ENCODE measurements at places on chromosomes 7 and 10.

DNA sequence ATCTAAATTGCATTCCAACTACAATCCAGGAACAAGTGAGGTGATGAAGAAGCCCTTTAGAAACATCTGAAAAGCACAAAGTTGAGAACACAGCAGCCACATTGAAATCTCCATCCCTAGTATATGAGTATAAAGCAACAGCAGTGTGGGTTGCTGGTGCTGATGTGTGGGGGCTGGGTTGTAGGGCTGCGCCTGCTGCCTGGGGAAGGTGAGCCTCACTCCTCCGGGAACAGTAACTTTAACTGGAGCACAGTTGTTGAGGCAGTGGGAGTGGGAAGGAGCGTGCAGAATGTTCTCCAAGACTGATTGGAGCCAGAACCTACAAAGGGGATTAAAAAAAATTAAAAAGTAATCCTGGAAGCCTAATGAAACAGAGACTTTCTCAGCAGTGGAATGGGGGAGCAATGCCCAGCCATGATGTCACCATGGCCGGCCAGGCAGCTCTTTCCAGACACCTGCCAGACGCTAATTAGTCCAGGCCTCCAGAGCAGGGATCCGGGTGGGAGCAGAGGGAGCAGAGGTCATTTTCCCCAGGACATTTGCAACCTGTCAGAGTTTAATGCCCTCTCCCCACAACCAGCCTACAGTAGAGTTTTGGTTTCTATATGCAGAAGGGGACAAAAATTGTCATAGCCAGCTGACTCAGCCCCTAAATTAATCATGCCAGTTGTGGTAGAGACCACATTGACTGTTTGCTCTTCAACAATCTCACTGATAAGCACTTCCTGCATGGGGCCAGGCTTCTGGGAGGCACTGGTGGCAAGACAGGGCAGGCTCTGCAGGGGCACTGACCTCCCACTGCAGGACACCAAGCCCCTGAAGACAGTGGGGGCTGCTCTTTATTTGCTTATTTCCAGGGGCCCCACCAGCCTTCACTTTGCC is 133.0 kb upstream of the ZNF32 start:
- DNase-seq: peak; percentile 87

DNA sequence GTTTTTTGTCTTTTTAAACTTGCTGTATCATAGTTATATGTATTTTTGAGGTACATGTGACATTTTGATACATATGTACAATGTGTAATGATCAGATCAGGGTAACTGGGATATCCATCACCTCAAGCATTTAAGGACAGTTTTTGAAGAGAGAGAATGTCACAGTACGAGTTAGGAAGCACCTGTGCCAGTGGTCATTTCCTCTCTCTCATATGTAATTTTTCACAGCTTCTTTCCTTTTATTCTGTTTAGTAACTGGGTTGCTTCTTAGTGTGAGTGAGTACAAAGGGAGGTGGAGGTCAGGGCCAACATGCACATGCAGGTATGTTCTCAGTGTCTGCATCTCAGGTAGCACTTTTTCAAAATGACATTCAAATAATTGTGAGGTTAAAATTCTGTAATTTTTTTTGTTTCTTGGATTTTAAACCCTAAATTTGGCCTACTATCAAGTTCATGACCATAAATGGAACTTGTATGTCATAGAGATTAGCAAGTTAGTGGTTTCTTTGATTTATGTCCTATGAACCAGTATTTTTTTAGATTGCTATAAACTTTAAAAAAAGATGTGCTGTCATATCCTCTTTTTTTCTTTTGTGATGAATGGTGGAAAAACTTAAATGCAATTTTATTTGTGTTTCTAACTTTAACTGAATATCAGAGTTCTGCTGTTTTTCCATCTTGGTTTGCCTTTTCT is 42.7 kb downstream of the SNX10 start:
- no peak for DNase-seq

DNA sequence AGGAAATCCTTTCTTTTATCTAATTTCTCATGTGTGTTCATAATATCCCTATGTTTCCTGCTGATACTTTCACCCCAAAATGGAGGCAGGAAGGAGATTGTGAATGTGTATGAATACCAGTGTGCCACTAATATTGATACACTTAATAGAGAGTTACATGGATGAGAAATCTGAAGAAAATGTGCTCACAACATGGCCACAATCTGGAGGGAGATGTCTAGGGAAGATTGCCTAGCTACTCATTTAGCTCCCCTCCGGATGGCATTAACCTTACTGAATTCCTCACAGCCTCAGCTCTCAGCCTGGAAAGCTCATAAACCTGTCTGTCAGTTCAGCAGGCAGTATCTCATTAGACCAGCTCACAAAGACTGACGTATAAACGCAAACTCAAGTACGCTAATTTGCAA is 23.4 kb upstream of the DMTF1 start:
- DNase-seq: no peak

DNA sequence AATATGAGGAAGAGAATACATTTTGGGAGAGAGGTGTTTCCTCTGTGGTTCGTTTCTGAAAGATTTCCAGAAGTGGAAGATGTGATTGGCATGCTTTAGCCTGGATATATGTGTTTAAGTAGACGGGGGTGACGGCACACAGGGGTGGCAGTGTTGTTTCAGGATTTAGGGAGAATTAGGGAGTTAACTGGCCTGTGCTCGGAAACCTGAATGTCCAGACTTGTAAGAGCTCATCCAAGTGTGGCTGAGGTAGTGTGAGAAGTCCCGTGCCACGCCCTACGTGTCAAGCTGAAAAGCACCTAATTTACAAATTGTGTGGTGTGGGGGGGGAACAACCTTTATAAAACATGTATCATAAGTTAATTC is 1.1 kb downstream of the RALA start:
- peak; percentile 27 for DNase-seq

DNA sequence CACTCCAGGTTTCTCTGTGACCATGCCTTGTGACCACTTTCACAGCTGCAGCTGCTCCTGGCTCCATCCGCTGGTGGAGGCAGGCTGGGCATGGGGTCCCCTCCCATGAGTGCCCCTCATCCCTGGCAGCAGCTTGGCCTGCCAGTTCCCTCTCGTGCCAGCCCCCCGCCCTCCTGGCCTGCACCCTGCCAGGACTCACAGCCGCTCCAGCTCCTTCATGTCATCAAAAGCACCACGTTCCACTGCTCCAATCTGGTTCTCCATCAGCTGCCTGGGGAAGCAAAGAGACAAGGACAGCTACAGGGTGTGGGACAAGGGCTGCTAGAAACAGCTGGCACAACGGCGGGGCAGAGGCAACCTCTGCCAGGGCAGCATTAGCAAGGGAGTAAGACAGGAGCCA is 22.6 kb downstream of the SLIT1 start:
- DNase-seq: no peak

GRCh38 chr7:121515229-121515628 is 119.1 kb upstream of the FAM3C start:
- DNase-seq: no peak

DNA sequence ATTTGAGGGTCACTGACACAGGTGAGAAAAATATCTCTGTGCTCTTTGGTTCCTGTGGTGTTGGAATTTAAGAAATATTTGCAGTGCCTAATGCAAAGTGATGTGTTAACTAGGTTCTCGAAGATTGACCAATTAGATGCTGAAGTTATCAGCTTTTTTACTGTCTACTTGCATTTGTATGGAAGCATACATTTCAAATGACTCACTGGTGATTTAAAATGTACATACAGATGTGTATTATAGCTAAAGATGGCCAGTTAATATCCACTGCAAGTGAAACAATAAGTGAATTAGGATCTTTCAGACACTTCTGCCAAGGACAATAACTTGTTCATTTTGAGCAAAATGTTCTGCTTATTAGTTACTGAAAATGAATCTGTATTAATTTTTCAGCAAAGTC is 205.0 kb downstream of the FANK1 start:
- DNase-seq: no peak

DNA sequence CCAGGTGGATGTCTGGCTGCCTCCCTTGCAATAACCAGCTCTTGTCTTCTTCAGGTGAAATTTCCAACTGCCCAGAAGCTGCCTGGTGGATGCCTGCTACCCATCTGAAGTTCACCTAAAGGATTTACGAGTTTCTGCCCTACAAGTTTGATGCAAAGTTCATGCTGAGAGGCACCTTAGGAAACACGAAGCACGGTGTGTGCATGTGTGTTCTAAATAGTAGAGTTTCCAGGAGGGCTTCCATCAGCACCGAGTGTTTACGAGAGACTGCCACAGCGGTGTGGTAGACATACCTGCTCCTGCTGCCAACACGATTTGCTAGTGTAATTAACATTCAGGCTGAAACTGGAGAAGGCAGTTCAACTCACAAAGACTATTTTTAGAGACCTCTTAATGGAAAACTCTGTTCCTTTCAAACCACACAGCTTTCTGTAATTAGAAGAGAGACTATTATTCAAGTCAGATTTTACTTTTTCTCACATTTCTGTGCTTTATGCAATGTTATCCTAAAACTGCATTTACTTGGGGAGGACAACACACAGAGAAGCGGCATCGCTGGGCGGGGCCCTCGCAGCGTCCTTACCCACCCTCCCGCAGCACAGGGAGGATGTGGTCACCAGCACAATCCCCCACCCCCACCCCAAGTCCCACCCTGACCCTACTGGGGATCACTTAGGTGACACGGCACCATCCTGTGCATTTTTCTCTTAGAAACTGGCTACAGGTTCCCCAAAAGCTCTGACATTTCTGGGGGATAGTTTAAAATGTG is 15.5 kb upstream of the CPXM2 start:
- no peak for DNase-seq

DNA sequence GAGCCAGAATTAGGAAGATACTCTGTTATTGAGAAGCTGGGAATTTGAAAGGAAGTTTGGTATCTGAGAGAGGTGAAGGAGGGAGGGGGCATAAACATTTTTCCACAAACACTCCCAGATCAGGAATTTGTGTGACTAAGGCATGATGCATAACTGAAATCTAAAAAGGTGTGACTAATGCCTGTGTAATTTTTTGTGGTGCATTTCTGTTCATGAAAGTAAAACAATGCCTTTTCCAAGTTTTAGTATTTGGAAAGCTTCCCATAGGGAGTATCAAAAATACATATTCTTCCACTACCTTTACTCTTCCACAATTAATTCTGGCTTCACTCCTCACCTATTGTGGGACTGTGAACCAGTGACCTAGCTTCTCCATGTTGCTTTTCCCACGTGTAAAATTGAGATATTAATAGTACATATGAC is 56.4 kb upstream of the CAV2 start:
- DNase-seq: no peak

GRCh38 chr10:116838143-116838725 is 11.1 kb upstream of the ENO4 start:
- no peak for DNase-seq

- no peak for DNase-seq
These were observed 52.5 kb upstream of the GRID1 start for GRCh38 chr10:86419101-86419500.

- no peak for DNase-seq
These were observed 19.4 kb downstream of the ITGB1 start for GRCh38 chr10:32938554-32939061.

- no peak for DNase-seq
These were observed 81.8 kb downstream of the THSD7A start for GRCh38 chr7:11750191-11750590.

GRCh38 chr7:92754919-92755581 is 81.3 kb downstream of the CDK6 start:
- DNase-seq: peak; percentile 83

GRCh38 chr10:22606164-22606614 is 108.2 kb downstream of the PIP4K2A start:
- peak; percentile 88 for DNase-seq

GRCh38 chr10:124511205-124512039 is 49.8 kb downstream of the LHPP start:
- no peak for DNase-seq

- no peak for DNase-seq
These were observed 3.6 kb downstream of the ELFN1 start for GRCh38 chr7:1673581-1674118.

DNA sequence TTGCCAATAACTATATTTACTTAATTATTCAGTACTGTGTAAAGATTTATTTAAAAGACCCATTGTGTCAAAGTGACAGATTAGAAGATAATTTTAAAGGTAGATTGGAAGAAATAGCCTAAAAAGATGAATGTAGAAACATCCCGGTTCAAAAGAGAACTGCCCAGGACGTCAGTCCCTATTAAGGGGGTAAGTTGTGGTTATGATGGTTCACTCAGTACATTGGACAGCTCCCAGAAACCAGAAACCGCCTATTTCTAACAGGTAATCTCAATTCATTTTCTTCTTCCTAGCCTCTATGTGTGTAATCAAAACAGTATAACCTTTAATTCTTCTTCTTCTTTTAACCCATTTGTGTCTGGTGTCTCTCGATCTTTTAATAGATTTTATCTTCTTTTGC is 1.5 kb upstream of the FERD3L start:
- DNase-seq: peak; percentile 48

DNA sequence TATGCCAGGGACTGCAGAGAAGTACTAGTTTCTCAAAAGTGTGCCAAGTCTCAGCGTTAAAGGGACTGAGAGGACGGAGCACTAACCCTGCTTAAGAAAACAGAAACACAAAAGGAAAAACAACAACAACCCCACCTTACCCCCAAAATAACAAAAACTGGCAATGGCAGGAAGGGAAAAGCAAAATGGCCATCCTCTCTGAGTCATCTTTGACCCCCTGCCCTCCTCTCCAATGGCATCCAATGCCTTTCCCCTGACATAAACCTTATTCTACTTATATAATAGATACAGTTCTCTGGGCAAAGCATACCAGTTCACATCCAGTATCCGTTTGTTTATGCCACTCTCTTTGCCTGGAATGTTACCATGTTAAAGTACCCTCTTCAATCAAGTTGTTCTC is 1.6 kb downstream of the POLR1F start:
- DNase-seq: peak; percentile 10

- no peak for DNase-seq
These were observed 3.8 kb downstream of the REPIN1 start for GRCh38 chr7:150372271-150373048.

DNA sequence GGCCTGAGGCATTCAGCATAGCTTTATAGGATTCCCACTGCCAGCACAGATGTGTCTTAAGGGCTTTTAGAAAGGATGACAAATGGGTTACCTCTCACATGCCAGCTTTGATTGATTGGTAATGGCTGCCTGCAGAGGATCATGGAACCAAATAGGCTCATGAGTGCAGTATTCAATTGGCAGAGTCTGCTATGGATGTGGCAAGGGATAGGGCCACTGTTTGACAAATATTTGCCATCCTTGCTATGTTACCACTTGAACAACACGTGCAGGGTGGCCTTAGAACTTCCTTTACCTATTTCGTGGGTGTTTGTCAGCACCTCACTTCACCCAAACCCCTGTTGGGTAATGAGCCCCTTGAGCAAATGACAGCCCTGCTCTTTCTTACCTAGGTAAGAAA is 139.2 kb downstream of the C10orf105 start:
- no peak for DNase-seq

DNA sequence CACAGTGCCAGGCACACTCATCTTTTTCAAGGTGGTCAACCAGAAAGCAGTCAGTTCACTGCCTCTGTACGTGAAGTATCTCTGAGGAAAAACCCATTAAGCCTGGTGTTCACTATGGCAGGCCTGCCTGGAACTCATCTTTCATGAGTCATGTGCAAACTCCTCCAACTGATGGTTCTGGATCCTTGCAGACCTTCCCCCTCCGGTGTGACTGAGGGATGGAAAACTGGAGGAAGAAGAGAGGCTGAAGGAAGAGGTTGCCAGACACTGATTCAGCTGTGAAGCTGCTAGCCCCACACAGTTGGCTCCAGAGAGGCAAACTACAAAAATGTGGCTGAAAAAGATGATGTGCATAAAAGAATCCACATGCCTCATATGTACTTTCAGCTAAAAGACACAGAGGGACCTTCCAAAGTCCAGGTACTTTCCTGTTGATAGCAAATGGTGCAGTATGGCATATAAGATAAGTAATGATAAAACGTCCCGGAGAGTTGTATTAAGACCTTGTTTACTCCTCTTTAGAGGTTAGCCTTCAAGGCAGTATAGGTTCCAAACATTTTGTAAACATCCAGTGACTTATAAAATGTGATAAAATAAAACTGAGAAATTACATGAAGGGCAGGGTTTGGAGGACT is 2.7 kb downstream of the CYP3A5 start:
- no peak for DNase-seq
